ENCODE measurements at places on chromosomes 2 and 18.

GRCh38 chr18:38534073-38534472, 968.5 kb upstream of the CELF4 start:
- DNase-seq, result no peak

DNA sequence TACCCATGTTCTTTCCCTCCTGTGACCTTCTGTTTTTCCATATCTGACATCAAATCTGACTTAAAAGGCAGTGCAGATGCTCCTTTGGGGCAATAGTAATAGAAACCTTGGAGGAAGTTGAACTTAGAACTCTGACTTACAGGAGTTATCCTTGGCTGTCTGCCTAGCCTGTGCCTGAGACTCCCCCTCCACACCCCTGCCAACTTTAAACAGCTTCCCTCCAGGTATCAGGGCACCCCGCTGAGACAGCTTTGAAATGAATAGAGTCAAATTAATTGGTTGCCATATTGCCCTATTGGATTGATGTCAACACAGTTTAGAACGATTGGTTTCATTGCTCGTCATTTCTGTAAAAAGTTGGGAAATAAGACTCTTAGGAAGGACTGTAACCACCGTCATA, 322.0 kb downstream of the PRKCE start:
- DNase-seq, result no peak

DNA sequence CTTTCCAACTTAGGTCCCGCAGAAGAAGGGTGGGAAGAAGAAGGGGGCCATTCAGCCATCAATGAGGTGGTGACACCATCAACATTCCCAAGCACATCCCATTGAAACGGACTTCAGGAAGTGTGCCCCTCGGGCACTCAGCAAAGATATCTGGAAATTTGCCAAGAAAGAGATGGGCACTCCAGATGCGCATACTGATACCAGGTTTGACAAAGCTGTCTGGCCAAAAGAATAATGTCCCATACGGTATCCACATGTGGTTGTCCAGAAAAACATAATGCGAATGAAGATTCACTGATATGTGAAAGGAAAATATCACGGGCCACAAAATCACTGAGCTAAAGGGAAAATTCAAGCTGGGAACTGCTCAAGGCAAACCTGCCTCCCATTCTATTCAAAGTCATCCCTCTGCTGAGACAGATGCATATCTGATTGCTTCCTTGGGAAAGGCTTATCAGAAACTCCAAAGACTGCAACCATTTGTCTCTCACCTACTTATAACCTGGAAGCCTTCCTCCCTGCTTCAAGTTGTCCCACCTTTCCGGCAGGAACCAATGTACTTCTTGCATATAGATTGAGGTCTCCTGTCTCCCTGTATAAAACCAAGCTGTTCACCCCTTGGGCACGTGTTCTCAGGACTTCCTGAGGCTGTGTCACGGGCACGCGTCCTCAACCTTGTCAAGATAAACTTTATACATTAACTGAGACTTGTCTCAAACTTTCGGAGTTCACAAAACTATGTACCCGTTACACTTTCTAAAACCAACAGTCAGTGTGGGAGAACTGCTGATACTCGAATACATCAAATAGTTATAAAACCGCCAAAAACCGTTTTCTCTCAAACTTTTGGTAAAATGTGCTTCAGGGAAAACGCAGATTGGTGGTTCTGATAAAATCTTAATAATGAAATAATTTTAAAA, 1.3 kb upstream of the PDK1 start:
- DNase-seq, result no peak

DNA sequence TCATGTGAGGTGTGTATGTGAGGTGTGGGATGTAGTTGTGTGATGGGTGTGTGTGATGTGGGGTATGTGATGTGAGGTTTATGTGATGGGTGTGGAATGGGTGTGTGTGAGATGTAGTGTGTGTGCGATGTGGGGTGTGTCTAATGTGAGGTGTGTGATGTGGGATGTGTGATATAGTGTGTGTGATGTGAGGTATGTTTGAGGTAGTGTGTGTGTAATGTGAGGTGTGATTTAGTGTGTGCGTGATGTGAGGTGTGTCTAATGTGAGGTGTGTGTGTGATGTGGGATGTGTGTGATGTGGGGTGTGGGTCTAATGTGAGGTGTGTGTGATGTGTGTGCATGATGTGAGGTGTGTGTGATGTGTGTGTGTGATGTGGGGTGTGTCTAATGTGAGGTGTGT, 55.3 kb downstream of the TWIST2 start:
- DNase-seq, result no peak

DNA sequence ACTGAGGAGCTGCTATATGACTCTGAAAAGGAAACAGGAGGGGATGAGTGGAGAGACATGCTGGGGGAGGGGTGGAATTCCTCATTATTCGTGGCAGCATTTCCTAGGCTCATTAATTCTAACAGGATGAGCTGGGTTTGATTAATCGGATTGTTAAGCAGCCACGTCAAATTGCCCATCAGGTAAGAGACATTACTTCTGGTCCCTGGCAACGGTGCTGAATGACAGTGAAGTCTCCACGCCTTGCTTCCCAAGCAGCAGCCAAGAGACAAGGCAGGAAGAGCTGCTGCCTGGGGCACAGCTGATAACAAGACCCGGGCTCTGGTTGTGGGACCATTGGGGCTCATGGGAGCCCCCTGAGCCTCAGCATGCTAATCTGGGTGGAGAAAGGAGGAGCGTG, 86.6 kb downstream of the MARCHF4 start:
- no peak for DNase-seq

DNA sequence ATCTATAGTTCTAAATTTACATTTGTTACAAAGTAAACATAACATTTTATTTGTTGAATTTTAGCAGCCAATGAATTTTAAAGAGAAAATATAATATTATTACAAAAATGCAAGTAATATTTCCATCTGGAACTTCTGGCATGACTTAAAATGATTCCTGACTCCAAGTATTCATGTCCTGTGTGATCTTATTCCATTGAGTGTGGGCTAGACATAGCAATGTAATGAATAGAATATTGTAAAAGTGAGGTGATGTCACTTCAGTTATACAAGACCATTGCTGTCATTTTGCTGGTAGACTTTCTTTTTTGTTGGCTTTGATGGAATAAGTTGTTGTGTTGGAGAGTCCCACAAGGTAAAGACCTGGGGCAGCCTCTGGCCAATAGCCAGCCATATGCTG, 912.2 kb upstream of the PIK3C3 start:
- no peak for DNase-seq

DNA sequence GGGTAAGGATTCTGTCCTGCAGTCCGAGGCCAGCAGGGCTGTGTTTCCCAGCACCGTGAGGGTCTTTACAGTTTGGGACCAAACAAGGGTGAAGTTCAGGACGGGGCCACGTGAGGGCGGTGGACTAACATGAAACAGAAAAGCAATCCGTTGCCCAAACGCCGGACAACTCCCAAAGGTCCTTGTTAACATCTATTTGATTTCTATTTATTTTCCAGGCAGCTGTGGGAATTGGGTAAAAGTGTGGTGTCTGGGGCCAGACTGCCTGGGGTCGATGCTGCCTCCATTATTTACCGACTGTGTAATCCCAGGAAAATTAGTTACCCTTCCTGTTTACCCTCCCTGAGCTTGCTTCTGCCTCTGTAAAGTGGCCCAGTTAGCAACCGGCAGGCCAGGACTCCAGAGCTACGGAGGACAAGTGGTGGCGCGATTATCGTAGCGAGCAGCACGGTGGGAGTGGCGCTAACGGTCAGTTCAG, 66.3 kb upstream of the TCF7L1 start:
- peak; percentile 38 for DNase-seq

DNA sequence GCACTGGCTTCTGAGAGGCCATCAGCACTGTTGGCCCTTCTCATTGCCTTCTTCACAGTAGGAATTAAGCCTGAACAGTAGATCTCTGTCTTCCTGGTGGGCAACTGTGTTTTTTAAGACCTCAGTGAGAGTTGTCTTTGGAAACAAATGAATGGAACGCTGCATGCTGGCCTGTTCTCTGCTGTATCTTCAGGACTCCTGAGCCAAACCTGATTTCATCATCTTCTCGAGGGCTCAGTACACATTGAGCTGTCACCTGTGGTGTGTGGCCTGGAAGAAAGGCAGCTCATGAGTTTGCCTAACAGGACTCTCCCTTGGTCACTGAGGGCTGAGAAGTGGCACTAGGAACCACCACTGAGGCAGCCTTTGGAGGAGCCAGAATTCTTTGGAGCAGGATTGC, 39.7 kb downstream of the SH3RF3 start:
- no peak for DNase-seq

DNA sequence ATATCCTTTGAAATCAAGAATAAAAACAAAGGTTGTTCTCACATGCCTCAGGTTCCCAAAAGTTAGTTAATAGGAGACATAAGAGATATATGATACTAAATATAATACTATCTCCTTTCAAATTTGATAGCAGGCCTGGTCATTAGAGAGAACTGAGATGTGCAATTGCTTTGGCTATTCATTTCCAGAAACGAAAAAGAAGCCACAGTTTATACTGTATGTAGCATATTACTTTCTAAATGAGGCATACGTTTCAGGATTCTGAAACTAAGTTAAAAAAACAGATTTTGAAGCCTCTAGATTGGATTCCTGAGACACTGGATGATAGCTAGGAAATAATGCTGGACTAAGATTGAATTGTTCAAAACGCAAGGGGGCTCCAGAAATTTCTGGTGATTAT, 7.1 kb downstream of the PPP1R1C start:
- DNase-seq, result no peak

GRCh38 chr2:149438330-149438960, 108.1 kb downstream of the LYPD6 start:
- no peak for DNase-seq

GRCh38 chr2:193482557-193482956, 1287.8 kb upstream of the TMEFF2 start:
- no peak for DNase-seq

DNA sequence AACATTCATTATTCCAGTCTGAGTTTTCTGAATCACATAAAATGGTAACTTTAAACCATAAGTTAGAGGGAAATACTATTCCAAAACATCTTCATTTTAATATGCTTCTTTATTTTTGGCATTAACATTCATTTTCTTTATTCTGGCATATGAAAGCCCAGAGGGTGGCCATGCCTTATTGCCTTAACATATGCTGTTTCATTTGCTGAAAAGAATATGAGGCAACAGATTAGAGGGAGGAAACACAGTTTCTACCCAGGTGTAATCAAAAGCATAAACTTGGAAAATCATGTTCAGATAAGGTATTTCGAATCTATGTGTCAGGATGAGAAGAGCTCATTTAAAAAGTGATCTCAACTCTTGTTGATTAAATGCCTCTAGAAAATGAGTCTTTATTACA, 379.9 kb upstream of the DSEL start:
- no peak for DNase-seq

GRCh38 chr2:119680457-119681202, 1.6 kb downstream of the TMEM177 start:
- no peak for DNase-seq

All from CD4-positive, alpha-beta T cell treated with Interleukin-4 for 1 hour (primary cell).